GM23338 (cell line): ENCODE measurements at places on chromosomes 5 and 9. TPM values are rescaled to one million over a fixed set of nuclear protein-coding genes. Genes with fewer than 3 reads are reported as not detected.

GRCh38 chr9:37415011-37415719 is 7.3 kb upstream of the GRHPR start:
- no peaks in the 10 kb centered on the region for H3K36me3 ChIP-seq
- H3K4me1 ChIP-seq: peaks cover 20% of the 10 kb centered on the region
- DNase-seq: peak; percentile 92
- peak overlapping the region; percentile 83 for H3K27ac ChIP-seq
- no peaks in the 10 kb centered on the region for H3K27me3 ChIP-seq

DNA sequence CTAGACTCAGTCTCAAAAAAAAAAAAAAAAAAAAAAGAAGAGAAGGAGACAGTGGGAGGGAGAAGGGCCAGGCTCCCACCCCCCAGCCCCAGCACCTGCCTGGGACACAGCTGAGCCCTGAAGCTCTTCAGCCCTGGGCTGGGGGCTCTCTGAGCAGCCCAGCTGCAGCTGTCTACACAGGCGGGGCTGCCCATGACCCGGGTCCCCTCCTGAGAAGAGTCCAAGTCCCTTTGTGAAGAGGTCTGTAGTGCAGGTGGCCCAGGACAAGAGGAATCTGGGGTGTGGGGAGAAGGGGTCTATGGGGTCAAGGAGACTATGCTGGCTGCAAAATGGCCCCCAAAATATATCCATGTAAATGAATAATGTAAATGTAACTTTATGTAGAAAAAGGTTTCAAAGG is 6.7 kb upstream of the LCN2 start:
- no peak overlapping the region for H3K27ac ChIP-seq
- H3K27me3 ChIP-seq: no peaks in the 10 kb centered on the region

- H3K4me3 ChIP-seq: no peak overlapping the region
- H3K27me3 ChIP-seq: no peaks in the 10 kb centered on the region
- no peaks in the 10 kb centered on the region for H3K4me1 ChIP-seq
- no peaks in the 10 kb centered on the region for H3K36me3 ChIP-seq
Observed at GRCh38 chr5:126433701-126434100, 10.5 kb downstream of the GRAMD2B start.

GRCh38 chr9:84932915-84933527 is 263.5 kb downstream of the NTRK2 start:
- H3K36me3 ChIP-seq: no peaks in the 10 kb centered on the region
- no peak overlapping the region for H3K4me3 ChIP-seq
- no peaks in the 10 kb centered on the region for H3K27me3 ChIP-seq
- H3K27ac ChIP-seq: no peak overlapping the region

DNA sequence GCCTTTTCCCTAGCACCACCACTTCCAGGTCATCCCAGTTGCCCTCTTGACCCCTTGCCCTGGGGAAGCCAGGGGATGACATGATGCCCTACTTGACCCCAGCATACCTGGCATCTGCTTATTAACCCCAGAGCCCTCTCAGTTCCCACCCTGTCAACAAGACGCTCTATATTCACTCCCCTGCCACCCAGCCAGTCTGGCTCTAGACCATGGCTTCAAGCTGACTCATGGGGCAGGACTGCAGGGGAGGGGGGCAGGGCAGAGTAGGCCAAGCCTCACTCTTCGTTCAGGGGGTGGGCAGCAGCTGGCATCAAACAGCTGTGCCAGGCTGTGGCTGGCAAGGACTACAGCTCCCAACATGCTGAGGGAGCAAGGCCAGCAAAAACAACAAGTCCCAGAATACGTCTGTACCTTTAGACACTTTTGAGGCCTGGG is 5.3 kb downstream of the ATOSB start:
- H3K27ac ChIP-seq: no peak overlapping the region
- H3K27me3 ChIP-seq: no peaks in the 10 kb centered on the region
- peak overlapping the region; percentile 93 for H3K4me3 ChIP-seq
- no peaks in the 10 kb centered on the region for H3K36me3 ChIP-seq
- DNase-seq: no peak
- H3K4me1 ChIP-seq: peaks cover 16% of the 10 kb centered on the region

- no peak overlapping the region for H3K27ac ChIP-seq
- DNase-seq: no peak
- no peaks in the 10 kb centered on the region for H3K36me3 ChIP-seq
- H3K27me3 ChIP-seq: no peaks in the 10 kb centered on the region
Observed at GRCh38 chr5:96714450-96714849, 52.3 kb downstream of the CAST start.

DNA sequence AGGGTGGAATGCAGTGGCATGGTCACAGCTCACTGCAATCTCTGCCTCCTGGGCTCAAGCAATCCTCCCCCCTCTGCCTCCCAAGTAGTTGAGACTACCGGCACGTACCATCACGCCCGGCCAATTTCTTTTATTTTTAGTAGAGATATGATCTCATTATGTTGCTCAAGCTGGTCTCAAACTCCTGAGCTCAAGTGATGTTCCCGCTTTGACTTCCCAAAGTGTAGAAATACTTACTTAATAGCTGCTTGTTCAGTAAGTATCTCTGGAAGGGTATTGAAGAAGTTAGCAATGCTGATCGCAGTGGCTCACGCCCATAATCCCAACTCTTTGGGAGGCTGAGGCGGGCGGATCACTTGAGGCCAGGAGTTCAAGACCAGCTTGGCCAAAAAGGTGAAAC is 35.7 kb upstream of the PLIN2 start:
- peaks cover 4% of the 10 kb centered on the region; the same call in 1 of the 2 replicates for H3K4me1 ChIP-seq
- no peaks in the 10 kb centered on the region for H3K36me3 ChIP-seq
- H3K27me3 ChIP-seq: no peaks in the 10 kb centered on the region
- DNase-seq: no peak

GRCh38 chr5:170112876-170113521 is 7.3 kb downstream of the FOXI1 start:
- no peak overlapping the region for H3K27ac ChIP-seq
- H3K27me3 ChIP-seq: no peaks in the 10 kb centered on the region
- no peaks in the 10 kb centered on the region for H3K36me3 ChIP-seq
- H3K4me1 ChIP-seq: peaks cover 12% of the 10 kb centered on the region
- DNase-seq: peak; percentile 40

- no peak overlapping the region for H3K4me3 ChIP-seq
- no peaks in the 10 kb centered on the region for H3K4me1 ChIP-seq
- H3K27me3 ChIP-seq: no peaks in the 10 kb centered on the region
- no peak overlapping the region for H3K27ac ChIP-seq
Observed at GRCh38 chr9:128231638-128232527, 28.7 kb downstream of the DNM1 start.

DNA sequence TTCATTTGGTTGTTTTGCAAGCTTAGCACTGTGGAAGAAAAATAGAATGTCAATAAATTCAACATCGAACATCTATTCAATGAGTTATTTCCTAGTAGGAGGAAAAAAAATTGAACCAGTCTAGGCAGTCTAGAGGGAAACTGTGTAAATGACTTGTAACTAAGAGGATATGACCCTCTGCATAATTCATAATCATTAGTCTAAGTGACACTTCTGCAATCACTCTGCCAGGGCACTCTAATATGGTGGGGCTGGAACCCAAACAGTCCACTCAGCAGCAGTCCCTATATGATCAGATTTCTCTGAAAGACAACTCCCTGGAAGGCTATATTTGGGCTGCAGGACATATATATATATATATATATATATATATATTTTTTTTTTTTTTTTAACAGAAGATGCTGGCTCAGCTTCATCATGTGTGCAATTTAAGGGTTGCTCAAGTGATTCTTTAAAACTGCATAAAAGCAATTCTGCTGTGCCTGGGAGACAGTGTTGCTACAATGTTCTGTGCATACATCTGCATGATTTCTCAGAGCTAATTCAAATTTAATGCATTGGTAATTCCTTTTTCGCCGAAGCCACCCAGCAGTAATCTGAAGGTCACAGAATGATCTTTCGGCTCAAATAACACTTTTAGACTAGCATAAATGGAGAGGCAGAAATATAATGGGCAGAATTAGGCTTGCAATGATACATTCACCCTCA is 482.1 kb upstream of the ZNF608 start:
- H3K27ac ChIP-seq: no peak overlapping the region
- no peaks in the 10 kb centered on the region for H3K27me3 ChIP-seq
- DNase-seq: no peak
- H3K4me3 ChIP-seq: no peak overlapping the region
- H3K4me1 ChIP-seq: no peaks in the 10 kb centered on the region

DNA sequence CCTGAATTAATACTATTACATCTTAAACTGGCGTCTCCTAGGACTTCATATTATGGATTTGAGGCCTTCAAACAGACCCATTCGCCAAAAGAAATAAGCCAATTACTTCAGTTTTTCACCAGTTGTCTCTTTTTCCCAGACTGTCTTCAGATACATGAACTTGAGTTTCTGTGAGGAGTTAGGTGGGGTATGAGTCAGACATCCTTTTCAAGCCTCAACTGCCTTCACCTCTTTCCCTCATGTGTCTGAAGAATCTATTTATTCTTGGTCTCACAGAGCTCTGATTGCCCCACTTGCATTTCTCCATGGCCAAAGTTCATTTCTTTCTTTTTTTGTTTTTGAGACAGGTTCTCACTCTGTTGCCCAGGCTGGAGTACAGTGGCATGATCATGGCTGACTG is 12.5 kb downstream of the WNT8A start:
- peaks cover 50% of the 10 kb centered on the region for H3K4me1 ChIP-seq
- no peaks in the 10 kb centered on the region for H3K36me3 ChIP-seq
- no peak for DNase-seq
- no peak overlapping the region for H3K27ac ChIP-seq
- H3K27me3 ChIP-seq: peaks cover 94% of the 10 kb centered on the region

DNA sequence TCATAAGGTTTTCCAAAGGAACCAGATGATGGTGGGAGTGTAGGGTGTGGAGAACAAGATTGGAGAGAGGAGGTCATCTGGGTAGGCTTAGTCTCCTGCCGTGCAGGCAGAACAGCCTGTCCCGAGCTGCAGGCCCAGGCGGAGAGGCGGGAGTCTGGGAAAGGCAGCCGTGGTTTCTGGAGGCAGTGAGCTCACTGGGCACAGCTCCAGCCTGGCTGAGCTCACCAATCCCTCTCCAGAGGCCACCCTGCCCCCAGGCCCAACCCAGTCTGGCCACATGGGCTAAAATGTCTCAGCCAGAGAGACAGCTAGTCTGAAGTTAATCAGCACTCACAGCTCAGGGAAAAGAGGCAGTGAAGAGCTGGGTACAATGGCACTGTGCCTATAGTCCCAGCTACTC is 12.3 kb downstream of the P4HA2 start:
- no peaks in the 10 kb centered on the region for H3K27me3 ChIP-seq
- H3K4me3 ChIP-seq: no peak overlapping the region
- H3K4me1 ChIP-seq: no peaks in the 10 kb centered on the region
- no peaks in the 10 kb centered on the region for H3K36me3 ChIP-seq

GRCh38 chr9:4585135-4585534 is 77.0 kb upstream of the PLPP6 start:
- H3K27me3 ChIP-seq: no peaks in the 10 kb centered on the region
- no peak overlapping the region for H3K27ac ChIP-seq
- H3K4me1 ChIP-seq: peaks cover 7% of the 10 kb centered on the region
- no peaks in the 10 kb centered on the region for H3K36me3 ChIP-seq

DNA sequence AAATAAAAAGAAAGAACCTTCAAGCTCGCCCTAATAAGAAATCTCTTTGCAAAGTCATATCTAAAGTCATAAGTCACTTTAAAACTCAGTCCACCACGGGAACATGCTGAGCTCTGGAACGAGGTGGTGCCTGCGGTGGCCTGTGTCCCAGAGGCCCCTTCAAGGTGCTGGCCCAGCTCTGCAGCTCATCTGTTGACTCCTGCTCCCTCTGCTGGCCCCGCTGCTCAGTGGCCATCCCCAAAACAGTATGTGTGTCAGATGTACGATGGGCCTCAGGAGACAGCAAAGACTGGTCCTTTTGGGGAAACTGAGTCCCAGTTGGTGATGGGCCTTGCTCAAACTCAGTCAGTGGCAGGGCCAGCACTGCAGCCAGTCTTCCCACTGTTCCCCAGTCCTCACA is 22.8 kb upstream of the FOXB2 start:
- DNase-seq: peak; percentile 81
- no peaks in the 10 kb centered on the region for H3K4me1 ChIP-seq
- H3K36me3 ChIP-seq: no peaks in the 10 kb centered on the region
- H3K4me3 ChIP-seq: no peak overlapping the region
- no peaks in the 10 kb centered on the region for H3K27me3 ChIP-seq
- no peak overlapping the region for H3K27ac ChIP-seq

- no peak overlapping the region for H3K4me3 ChIP-seq
- no peaks in the 10 kb centered on the region for H3K36me3 ChIP-seq
- no peaks in the 10 kb centered on the region for H3K27me3 ChIP-seq
- peaks cover 4% of the 10 kb centered on the region for H3K4me1 ChIP-seq
- no peak overlapping the region for H3K27ac ChIP-seq
Observed at GRCh38 chr9:101727612-101728524, 10.6 kb downstream of the GRIN3A start.

GRCh38 chr5:170746075-170746960 is 37.2 kb upstream of the GABRP start:
- no peak overlapping the region for H3K4me3 ChIP-seq
- DNase-seq: peak; percentile 14

- H3K36me3 ChIP-seq: no peaks in the 10 kb centered on the region
- H3K4me1 ChIP-seq: no peaks in the 10 kb centered on the region
- H3K27me3 ChIP-seq: no peaks in the 10 kb centered on the region
- peak; percentile 57 for DNase-seq
Observed at GRCh38 chr5:149237662-149238061, 34.0 kb upstream of the AFAP1L1 start.

GRCh38 chr5:39450487-39450886 is 25.7 kb upstream of the DAB2 start:
- DNase-seq: no peak
- H3K4me1 ChIP-seq: peaks cover 4% of the 10 kb centered on the region; the same call in 1 of the 2 replicates
- H3K27me3 ChIP-seq: no peaks in the 10 kb centered on the region
- H3K4me3 ChIP-seq: no peak overlapping the region
- H3K27ac ChIP-seq: no peak overlapping the region

- no peak overlapping the region for H3K27ac ChIP-seq
- H3K27me3 ChIP-seq: no peaks in the 10 kb centered on the region
- no peaks in the 10 kb centered on the region for H3K36me3 ChIP-seq
- peaks cover 7% of the 10 kb centered on the region for H3K4me1 ChIP-seq
- DNase-seq: peak; percentile 62
Observed at GRCh38 chr5:87541033-87541432, 128.3 kb upstream of the CCNH start.

The PCDHA4 gene
- 9.6 and 12.5 TPM in 2 replicates for total RNA-seq

The PRSS3 gene
- 2.5 and 4.2 TPM in 2 replicates for total RNA-seq

The ZFP37 gene
- total RNA-seq: 5.0 and 5.6 TPM in 2 replicates

The AK8 gene
- 0.14 and 0.82 TPM in 2 replicates for total RNA-seq

The RXRA gene
- total RNA-seq: 14.9 and 17.9 TPM in 2 replicates

The GPSM1 gene
- 21.3 and 23.2 TPM in 2 replicates for total RNA-seq

The PNPLA7 gene
- total RNA-seq: 0.39 and 0.80 TPM in 2 replicates

The PCDHGB4 gene
- total RNA-seq: 13.0 and 16.6 TPM in 2 replicates

The IFNA2 gene
- total RNA-seq: not detected in 2 replicates

The NPDC1 gene
- 26.2 and 34.3 TPM in 2 replicates for total RNA-seq

The MYOZ3 gene
- total RNA-seq: 13.8 and 26.4 TPM in 2 replicates

The CBY3 gene
- 0.52 and 2.3 TPM in 2 replicates for total RNA-seq

The QRFP gene
- not detected in 2 replicates for total RNA-seq

The DDX4 gene
- 0.83 TPM in 1 of 2 replicates, not detected in the other for total RNA-seq

The UGT3A2 gene
- 27.0 and 29.6 TPM in 2 replicates for total RNA-seq
